ENCODE measurements at places on chromosomes 2 and 18.

- no peak for DNase-seq
Observed at GRCh38 chr18:10453261-10453805, 1.1 kb upstream of the APCDD1 start.

GRCh38 chr18:48797841-48798255 is 152.9 kb downstream of the SMAD7 start:
- DNase-seq = no peak

DNA sequence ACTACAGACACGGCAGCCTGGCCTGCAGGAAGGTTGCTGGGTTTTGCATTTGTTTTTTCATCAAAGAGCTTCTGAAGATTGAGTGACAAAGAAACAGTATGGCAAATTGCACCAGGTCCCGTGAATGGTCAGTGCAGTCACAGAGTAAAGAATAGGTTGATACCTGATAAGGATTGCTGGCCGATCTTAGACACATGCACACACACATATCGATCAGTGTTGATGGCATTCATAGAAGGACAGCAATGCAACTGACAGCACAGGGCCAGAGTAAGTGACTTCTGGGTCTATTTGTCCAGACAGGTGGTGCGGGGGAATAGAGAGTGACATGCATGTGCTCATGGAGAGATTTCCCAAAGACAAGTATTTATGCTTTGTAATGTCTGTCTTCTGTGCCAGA is 42.8 kb downstream of the NRP2 start:
- DNase-seq = no peak

- DNase-seq = no peak
Observed at GRCh38 chr2:218000136-218000535, 2.7 kb downstream of the TNS1 start.

DNA sequence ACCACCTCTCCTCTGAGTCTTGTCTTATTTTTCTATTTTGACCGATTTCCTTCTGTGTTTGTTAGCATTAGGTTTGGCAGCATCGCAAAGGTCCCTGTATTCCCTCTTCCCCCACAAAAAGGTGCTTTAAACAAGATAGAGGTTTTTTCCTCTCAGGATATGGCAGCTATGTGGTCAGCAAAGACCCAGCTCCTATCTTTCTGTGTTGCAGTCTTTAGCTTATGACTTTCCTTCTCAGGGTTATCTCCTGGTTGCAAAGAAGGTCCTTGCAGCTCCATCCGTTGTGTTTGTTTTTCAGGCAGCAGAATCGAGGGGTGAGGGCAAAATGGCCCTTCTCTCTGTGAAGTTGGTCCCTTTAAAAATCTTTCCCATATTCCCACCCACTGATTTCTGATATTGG is 38.4 kb downstream of the GALNT1 start:
- no peak for DNase-seq

GRCh38 chr2:216292886-216293301 is 79.4 kb downstream of the MARCHF4 start:
- DNase-seq = no peak

DNA sequence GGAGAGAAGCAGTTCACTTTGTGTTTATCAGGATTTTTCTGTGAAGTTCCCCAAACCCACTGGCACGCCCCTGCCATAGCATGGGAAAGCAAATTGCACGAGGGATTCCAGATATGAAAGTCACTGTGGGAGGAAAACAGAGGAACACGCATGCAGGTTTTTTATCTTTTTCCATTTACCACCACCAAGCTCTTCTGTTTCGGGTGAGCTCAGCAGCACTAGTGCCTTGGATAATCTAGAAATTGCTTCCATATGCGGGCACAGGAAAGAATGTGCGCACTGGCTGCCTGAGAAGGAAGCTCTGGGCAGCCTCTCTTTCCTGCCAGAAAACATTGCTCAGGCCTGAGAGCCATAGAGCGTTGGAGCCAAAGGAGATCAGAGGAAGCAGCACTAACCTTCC is 65.9 kb upstream of the WIPF1 start:
- no peak for DNase-seq

- no peak for DNase-seq
Observed at GRCh38 chr2:241302759-241303651, 12.5 kb downstream of the HDLBP start.

GRCh38 chr2:197148401-197148800 is 162.2 kb downstream of the ANKRD44 start:
- no peak for DNase-seq

- DNase-seq = no peak
Observed at GRCh38 chr18:9055185-9055584, 47.3 kb upstream of the NDUFV2 start.

- no peak for DNase-seq
Observed at GRCh38 chr18:49399003-49399402, 61.4 kb downstream of the DYM start.

DNA sequence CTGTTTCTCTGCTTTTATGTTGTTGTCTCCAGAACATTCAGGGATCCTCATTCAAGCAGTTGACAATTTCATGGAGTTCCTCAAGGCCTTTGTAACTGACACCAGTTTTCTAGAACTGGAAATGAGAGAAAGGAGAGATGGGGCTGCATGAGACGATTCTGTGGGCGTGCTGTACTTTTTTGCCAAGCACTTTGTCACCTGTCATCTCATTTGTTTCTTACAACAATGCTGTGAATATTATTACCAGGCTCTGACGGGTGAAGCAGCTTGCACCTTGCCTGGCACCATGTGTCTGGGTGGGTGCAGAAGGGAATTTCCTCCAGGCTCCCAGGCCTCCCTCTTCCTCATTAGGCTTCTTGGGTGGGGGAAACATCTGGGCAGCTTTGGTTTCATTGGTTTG is 22.2 kb upstream of the ATOH8 start:
- no peak for DNase-seq

- DNase-seq = no peak
Observed at GRCh38 chr2:221434142-221434541, 138.0 kb downstream of the EPHA4 start.

GRCh38 chr18:42330296-42330695 is 375.3 kb downstream of the PIK3C3 start:
- no peak for DNase-seq

GRCh38 chr18:62720048-62720447 is 4.7 kb downstream of the PHLPP1 start:
- DNase-seq = no peak

- DNase-seq = no peak
Observed at GRCh38 chr2:39851651-39852110, 72.6 kb upstream of the THUMPD2 start.

GRCh38 chr2:160984426-160985077 is 175.7 kb upstream of the TANK start:
- no peak for DNase-seq

GRCh38 chr2:173323371-173323770 is 31.3 kb upstream of the CDCA7 start:
- no peak for DNase-seq

- DNase-seq = no peak
Observed at GRCh38 chr2:69077252-69077950, 64.4 kb downstream of the ANTXR1 start.

DNA sequence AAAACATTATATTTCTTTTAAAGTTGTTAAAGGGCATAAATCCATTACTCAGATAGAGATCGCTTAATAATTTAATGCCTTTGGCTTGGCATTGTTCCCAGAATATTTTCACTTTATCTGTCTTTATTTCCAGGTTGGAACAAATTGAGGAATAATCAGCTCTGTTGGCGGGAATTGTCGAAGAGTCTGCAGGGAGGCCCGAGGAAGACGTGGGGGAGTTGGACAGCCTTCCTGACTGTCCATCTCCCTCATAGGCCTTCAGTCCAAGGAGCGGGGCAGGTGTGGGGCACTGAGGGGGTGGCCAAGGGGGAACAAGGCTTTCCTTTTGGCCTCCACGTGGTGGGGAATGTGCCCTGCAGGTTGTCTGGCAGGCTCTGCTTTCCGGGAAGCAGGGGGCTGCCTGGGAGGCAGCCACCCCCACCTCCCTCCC is 179.6 kb downstream of the ZBTB7C start:
- DNase-seq = no peak

GRCh38 chr2:161992531-161992930 is 81.5 kb downstream of the DPP4 start:
- DNase-seq = peak; percentile 50

DNA sequence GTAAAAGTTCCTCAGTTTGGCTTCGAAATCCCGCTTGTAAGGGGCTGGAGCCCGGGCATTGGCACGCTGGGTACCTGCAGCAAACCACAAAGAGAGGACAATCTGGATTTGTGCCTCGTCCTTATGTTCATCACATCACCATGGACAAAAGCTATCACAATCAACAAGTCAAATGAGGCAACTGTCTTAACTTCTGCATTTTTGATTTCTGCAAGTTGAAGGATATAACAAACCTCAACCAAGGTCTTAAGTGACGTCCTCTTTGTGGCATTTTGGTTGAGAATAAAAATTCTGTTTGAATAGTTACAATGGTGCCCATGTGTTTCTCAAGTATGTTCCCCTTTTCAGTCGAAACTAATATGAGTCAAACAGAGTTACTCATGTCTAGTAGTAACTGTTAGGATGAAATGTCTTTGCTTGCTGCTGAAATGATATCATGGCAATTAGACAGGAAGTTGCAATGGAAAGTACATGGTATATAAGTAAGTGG is 70.8 kb upstream of the STK17B start:
- no peak for DNase-seq

GRCh38 chr2:100755441-100755840 is 64.5 kb upstream of the NPAS2 start:
- no peak for DNase-seq

GRCh38 chr2:163324677-163325076 is 411.1 kb downstream of the FIGN start:
- no peak for DNase-seq

GRCh38 chr2:158999458-158999857 is 31.0 kb downstream of the TANC1 start:
- no peak for DNase-seq

DNA sequence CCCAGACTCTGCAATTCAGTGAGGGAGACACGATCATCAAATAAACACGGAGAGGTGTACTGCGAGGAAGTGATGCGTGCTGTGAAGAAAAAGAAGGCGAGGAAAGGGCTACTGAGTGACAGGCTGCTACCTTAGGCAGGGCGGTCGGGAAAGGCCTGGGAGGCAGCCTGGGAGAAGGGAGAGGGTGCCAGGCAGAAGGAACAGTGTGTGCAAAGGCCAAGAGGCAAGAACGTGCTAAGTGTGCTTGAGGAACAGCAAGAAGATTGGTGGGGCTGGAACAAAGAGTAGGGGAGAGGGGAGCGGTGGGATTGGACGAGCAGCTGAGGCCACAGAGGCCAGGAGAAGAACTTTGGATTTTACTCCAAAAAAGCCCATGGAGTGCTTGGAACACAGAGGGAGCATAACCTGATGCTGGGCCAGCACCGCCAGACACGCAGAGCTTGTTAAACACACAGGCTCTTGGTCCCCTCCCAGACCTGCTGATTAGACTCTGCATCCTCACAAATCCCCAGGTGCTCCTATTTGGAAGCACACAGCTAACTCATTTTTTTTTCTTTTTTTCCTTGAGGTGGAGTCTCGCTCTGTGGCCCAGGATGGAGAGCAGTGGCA is 30.4 kb downstream of the SERTAD2 start:
- no peak for DNase-seq

- DNase-seq = no peak
Observed at GRCh38 chr2:907706-908105, 42.9 kb upstream of the SNTG2 start.

DNA sequence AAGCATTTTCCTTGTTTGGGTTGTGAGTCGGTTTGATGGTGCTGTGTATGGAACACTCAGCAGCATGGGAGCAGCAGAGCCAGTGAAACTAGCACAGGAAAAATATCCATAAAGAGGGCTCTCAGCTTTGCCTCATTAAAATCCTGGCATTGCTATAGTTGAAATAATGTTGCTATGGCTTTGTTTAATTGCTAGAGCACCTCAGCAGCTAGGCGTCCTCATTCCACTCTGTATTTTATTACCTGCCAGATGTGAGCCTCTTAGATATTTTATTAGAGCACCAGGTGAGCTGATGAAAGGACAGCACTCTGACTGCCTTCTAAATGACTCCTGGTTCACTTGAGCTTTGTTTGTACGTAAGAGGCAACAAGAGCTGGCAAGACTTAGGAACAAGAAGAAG is 232.4 kb downstream of the MTX2 start:
- no peak for DNase-seq

GRCh38 chr2:80053522-80054345 is 250.8 kb downstream of the LRRTM1 start:
- DNase-seq = no peak

DNA sequence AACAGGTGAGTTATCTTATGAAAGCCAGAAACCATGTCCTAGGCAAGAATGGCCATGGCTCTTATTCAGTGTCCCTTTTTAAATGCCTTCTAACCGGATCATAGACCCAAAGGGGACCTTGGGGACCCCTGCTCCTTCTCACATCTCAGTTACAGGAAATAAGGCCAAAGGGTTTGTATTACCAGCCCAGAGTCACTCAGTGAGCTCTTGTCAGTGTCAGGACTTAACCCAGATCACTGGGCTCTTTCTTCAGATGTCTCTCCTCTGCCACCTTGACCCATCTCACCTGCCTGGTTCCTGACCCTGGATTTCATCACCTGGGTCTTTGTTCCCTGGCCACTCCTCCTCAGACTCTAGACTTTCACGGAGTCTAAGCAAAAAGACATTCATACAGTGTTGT is 556.7 kb downstream of the CMPK2 start:
- DNase-seq = no peak

GRCh38 chr2:34601561-34601960 is 1002.5 kb upstream of the FAM98A start:
- DNase-seq = no peak

DNA sequence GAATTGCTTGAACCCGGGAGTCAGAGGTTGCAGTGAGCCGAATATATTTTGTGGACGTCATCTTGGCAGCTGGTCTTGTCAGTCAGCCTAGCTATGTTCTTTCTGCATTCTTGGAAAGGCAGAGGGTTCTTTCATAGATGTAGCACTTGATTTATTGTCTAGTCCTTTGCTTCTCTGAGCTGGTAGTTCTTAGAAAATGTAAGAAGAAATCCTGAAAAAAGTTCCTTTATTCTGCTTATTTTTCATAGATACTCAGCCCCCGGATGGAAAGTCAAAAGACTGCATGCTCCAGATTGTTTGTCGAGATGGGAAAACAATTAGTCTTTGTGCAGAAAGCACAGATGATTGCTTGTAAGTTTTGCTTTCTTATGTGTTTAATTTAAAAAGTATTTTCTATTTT is 21.3 kb downstream of the PLEKHB2 start:
- DNase-seq = no peak

Data from stimulated activated CD4-positive, alpha-beta T cell treated with anti-CD3 and anti-CD28 coated beads, Interleukin-12 subunit alpha, Interleukin-12 subunit beta, amount 100 ng/mL, for 48 hours (primary cell).